ENCODE measurements at places on chromosomes 11 and 22. TPM values are rescaled to one million over a fixed set of nuclear protein-coding genes. Genes with fewer than 3 reads are reported as not detected.

SBF1 gene
- total RNA-seq = 87.9 TPM

- H3K4me1 ChIP-seq = 0 out of 2 replicates have a peak, but pooled peaks cover 3% of the 10 kb centered on the region
- H3K36me3 ChIP-seq = no peaks in the 10 kb centered on the region
- H3K4me3 ChIP-seq = no peak overlapping the region
- H3K27me3 ChIP-seq = no peaks in the 10 kb centered on the region
Observed at GRCh38 chr11:107372439-107372838, 85.2 kb downstream of the CWF19L2 start.

DNA sequence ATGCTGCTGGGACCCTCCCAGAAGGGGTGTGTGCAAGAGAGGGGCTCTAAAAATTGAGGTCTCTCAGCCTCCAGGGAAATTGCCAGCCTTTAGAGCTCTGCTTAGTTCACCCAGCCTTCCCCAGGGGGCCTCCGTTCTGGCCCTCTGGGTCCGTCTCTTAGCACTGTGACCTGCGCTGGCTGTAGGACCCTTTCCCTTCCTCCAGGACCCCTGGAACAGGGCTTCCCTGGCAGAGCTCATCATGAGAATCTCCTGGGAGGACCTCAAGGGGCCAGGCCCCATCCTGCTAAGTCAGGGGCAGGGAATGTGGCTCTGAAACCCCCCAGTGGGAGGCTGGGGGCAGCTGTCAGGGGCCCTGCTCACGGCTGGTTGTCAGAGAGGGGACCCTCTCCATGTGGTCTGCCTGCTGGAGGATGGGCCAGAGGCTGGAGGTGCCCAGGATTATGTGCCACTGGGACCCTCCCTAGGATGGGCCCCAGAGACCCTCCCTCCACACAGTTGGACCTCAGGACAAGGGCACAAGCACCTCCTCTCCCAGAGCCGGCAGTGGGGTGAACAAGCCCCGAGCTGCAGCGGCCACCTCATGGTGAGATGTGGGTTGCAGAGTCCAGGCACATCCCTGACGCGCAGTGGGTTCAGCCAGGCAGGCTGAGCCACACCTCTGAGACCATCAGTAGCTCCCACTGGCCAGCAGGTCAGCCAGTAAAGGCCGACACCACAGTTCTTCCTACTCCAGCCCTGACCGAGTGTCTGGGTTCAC is 27.1 kb upstream of the GAL start:
- peaks cover 16% of the 10 kb centered on the region for H3K27me3 ChIP-seq
- peaks cover 11% of the 10 kb centered on the region for H3K4me1 ChIP-seq
- peak; percentile 51 for DNase-seq
- no peak overlapping the region for H3K4me3 ChIP-seq
- no peak overlapping the region for H3K27ac ChIP-seq
- H3K36me3 ChIP-seq = no peaks in the 10 kb centered on the region

- no peaks in the 10 kb centered on the region for H3K36me3 ChIP-seq
- H3K27ac ChIP-seq = no peak overlapping the region
- H3K4me3 ChIP-seq = no peak overlapping the region
- H3K4me1 ChIP-seq = no peaks in the 10 kb centered on the region
- H3K27me3 ChIP-seq = no peaks in the 10 kb centered on the region
- no peak for DNase-seq
Observed at GRCh38 chr11:127448101-127448500, 447.5 kb upstream of the KIRREL3 start.

DNA sequence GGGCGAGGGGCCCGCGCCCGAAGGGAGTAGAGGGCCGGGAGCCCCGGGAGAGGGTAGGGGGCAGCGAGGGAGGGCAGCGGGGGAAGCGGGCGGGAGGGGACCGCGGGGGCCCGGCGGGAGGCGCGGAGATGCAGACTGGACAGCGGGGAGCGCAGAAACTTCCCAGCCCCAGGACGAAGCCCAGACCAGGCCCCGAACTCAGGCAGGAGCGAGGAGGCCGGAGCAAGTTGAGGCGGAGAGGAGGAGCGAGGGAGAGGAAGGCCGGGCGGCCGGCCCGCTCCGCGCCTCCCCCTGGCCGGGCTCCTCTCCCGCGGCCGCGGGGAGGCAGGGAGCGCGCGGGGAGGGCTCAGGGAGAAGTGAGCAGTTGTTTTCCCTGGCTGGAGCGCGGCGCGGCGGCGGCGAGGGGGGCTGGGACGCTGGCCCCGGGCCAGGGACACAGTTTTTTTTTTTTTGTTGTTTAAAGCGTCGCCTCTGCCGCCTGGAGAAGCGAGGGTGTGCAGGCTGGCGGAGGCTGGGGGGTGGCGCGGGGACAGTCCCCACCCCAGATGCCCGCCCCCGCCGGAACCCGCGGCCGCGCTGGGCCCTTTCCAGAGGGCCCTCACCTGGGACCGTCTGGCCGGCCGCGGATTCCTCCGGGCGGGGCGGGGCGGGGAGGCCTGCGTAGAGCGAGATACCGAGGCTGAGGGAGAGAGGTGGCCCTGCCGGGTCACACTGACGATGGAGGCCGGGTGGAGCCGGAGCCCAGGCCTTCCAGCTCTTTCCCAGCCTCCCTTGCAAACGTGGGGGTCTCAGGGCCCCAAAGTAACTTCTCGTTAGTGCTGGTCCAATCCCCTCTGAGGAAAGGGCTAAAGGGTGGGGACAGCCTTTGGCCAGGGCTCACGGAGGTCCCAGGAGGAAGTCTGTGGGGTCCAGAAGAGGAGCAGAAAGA is at the start of gene LTBP3:
TSS of gene LTBP3 (minus strand) at position 358 of the 928 bp plus-strand sequence. CDS start 400 bp downstream, outside the sequence.
- peak within 1 kb of the TSS; percentile 42 for H3K4me3 ChIP-seq
- H3K27me3 ChIP-seq = no peaks in the 10 kb centered on the region

- H3K36me3 ChIP-seq = no peaks in the 10 kb centered on the region
- no peak overlapping the region for H3K4me3 ChIP-seq
- H3K27ac ChIP-seq = no peak overlapping the region
- DNase-seq = no peak
- no peaks in the 10 kb centered on the region for H3K27me3 ChIP-seq
- no peaks in the 10 kb centered on the region for H3K4me1 ChIP-seq
Observed at GRCh38 chr11:37317803-37318202, 719.8 kb upstream of the RAG2 start.

C11orf42 gene
- not detected for total RNA-seq

GRCh38 chr11:31958076-31958735 is 132.7 kb upstream of the RCN1 start:
- H3K27ac ChIP-seq = no peak overlapping the region
- H3K4me1 ChIP-seq = no peaks in the 10 kb centered on the region
- peak; percentile 57 for DNase-seq
- H3K27me3 ChIP-seq = no peaks in the 10 kb centered on the region
- no peak overlapping the region for H3K4me3 ChIP-seq
- no peaks in the 10 kb centered on the region for H3K36me3 ChIP-seq

GRCh38 chr11:133950874-133951326 is 5.9 kb downstream of the IGSF9B start:
- H3K36me3 ChIP-seq = no peaks in the 10 kb centered on the region
- no peak for DNase-seq
- no peak overlapping the region for H3K27ac ChIP-seq
- H3K4me3 ChIP-seq = no peak overlapping the region
- peaks cover 4% of the 10 kb centered on the region for H3K27me3 ChIP-seq
- no peaks in the 10 kb centered on the region for H3K4me1 ChIP-seq

OR51E2 gene
- total RNA-seq = 0.21 TPM

CNGA4 gene
- total RNA-seq = not detected

SNAP29 gene
- total RNA-seq = 17.2 TPM

DNA sequence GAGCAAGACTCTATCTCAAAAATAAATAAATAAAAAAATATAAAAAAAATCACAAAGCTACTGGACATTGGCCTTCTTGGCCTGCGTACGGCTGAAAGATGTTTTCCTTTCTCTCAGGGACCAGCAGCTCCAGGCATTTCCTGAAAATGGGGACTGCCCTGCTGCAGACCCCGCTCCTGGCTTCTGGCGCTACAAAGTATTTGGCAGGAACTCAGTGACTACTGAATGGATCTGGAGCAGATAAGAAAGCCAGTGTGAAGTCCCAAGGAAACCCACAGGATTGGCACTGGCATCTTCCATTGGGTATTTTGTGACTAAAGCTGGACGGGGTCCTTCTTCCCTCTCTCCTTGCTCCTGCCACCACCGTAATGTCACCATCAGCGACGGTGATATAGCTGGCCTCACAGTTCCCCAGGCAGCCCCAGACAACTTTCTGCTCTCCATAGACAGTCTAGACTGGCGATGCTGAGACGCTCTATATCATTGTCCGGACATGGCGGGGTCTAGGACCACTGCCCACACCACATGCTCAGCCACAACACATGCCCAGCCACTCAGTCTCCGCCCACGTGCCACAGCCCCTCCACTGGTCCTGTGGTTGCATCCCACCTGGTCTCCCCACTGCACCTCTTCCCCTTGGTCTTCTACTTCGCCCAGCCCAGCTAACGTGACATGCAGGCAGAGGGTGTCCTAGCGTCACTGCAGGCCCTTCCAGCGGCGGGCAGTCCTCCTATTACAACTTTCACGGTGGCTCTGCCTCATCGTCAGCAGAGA is 22.7 kb upstream of the YPEL1 start:
- H3K36me3 ChIP-seq = peaks cover 25% of the 10 kb centered on the region
- H3K4me3 ChIP-seq = no peak overlapping the region
- no peak overlapping the region for H3K27ac ChIP-seq

SHANK3 gene
- total RNA-seq = 0.22 TPM

SLC22A25 gene
- total RNA-seq = not detected

Data from SJSA1 (cell line).